ENCODE measurements at places on chromosomes 3 and 15.
A peak's percentile ranks its signal among the peaks of the same experiment; 100 is the strongest.

DNA sequence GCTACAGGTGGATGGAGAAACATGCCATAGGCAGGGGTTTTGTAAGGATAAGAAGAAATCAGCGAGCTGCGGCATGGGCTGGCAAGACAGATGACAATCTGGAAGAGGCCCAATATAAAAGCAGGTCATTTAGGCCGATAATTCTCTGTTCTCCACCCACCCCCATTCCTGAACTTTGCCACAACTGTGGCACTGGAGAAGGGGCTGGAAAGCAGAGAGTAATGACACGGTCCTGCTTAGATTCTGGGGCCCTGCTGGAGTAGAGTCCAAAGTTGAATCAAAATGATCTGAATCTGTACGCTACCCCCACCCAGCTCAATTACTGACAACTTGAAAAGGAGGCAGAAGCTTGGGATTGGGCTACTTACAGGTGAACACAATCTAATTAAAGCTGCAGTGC, 18.4 kb upstream of the BUB1B start:
- no peak for DNase-seq

GRCh38 chr15:79849789-79850188, 47.0 kb downstream of the MTHFS start:
- peak; percentile 68 for DNase-seq

DNA sequence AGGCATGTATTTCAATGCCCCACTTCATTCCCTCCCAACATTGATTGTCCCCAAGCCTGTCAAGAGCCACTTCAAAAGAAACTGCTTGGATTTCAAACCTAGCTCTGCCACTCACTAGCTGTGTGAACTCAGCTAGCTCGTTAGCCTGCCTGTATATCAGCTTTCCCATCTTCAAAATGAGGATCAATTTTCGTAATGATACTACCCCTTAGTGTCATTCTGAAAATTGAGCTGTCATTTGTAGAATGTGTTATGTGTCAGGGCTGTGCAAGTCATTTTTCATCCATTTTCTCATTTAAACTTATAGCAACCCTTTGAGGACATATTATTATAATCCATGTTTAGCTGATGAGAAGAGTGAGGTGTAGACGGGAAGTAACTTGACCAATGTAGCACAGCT, 88.6 kb downstream of the TRIM42 start:
- DNase-seq, result no peak

GRCh38 chr3:123423031-123423430, 25.9 kb downstream of the ADCY5 start:
- DNase-seq, result no peak

GRCh38 chr15:88897456-88898194, 2.3 kb upstream of the HAPLN3 start:
- peak; percentile 72 for DNase-seq

DNA sequence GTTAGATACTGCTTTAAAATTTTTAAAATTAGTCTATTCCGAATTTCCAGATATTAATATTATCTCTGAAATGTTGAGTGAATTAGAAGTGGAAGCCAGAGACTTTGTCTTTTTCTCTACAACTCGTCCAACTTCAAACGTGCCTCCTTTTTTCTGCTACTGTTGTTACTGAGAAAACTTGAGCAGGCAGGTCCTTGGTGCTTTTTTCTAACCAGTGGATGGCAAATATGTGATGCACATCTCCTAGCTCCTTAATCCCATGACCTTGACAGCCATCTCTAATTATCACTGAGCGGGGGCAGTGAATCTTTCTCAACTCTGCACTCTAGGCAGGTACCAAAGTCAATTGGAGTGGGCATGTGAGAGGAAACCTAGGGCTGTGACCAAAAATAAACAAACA, 50.7 kb downstream of the FNDC3B start:
- DNase-seq, result no peak

DNA sequence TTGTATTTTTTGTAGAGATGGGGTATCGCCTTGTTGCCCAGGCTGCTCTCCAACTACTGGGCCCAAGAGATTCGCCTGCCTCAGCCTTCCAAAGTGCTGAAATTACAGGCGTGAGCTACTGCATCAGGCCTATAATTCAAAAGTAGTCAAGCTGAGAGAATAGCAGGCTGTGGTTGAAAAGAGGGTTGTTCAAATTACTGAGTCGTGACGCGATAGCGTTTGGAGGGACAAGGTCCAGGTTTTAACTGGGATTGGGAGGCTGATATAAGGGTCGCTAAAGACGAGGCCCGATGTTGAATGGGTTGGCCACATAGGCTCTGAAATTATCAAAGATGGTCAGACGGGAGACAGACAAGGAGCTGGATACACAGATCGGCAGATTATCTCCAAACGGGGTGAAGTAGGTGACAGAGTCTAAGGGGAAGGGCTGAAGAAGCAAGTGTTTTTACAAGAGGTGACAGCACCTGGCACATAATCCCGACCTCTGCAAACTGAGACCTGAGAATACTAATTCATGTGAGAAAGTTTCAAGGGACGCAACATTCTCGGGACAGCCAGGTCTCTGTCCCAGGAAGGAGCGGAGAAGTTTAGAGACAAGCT, 759 bp upstream of the ARID3B start:
- DNase-seq, result no peak

DNA sequence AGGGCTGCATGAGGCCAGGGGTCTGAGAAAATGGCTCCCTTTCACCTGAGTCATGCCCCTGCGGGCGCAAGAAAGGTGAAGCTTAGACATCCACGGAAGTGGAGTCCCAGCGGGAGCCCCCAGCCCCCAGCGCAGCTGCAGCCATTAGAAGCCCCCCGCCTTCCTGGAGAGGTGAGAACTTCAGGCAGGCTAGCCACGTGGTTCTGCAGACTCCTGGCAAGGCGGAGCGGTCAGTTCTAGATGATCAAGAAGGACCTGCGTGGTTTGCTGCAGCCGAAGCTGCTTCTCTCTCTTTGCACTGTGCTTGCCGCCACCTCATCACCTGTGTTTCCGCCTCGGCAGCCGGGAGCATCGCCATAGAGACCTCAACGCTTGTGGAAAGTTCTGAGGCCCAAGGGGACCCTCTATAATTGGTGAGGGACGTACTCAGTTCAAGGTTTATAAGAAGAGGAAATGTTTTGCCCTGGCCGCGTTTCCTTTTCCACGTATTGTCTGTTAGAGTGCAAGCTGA, 15.8 kb upstream of the KCNMB3 start:
- no peak for DNase-seq

GRCh38 chr3:160129459-160130061, 95.7 kb upstream of the C3orf80 start:
- DNase-seq, result no peak

DNA sequence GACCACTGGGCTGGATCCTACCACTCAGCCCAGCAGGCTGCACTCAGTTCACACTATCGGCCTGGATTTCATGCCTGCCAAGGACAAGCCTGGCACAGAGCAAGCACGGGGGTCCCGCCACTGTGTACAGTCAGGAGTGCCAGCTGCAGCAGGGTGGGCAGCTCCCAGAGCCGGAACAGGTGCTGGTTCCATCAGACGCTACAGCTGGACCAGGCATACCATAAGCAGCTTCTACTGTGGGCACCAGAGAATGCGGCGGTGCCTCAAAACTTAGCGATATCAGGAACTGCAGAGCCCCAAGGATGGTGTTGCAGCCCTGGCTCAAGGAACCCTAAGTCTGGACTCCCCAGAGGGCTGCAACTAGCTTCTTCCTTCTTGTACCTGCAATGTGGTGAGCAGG, 124.8 kb downstream of the BCHE start:
- DNase-seq, result no peak

GRCh38 chr15:95401587-95401986, 928.9 kb upstream of the NR2F2 start:
- DNase-seq, result no peak

DNA sequence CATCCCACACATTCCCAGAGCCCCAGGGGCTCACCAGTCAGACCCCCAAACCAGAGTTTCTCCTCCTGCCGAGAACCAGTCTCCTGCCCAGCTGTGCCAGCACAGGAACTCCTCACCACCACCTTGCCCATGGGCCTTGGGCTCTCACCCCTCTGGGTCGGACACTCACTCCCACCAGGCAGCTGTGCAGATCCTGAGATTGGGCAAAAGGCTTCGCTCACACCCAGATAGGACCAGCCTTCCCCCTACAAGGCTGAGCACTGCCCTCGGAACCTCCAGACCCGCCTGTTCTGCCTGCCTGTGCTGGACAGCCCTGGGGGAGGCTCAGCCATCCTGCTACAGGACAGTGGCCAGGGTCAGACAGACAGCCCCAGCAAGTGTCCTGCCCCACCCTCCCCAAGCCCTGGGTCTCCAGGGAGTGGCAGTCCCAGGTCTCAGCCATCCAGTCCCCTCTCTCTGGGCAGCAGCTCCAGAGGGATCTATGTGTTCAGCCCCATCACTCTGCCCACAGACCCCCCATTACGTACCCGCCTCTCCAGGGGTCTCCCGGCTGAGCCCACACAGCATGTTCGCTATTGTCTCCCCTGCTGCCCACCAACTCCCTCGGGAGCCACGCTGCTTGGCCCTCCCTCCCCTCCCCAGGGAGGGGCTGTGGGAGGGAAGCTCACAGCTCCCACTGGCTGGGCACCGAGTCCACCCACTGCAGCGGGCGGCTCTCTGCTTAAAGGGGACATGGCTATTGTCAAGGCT, at the start of gene GRIP2:
TSS of gene GRIP2 (minus strand) at position 601 of the 750 bp plus-strand sequence. CDS start at position 567, 34 bp downstream.
- peak; percentile 17 for DNase-seq

GRCh38 chr3:184880276-184881019, 68.5 kb downstream of the VPS8 start:
- DNase-seq, result no peak

DNA sequence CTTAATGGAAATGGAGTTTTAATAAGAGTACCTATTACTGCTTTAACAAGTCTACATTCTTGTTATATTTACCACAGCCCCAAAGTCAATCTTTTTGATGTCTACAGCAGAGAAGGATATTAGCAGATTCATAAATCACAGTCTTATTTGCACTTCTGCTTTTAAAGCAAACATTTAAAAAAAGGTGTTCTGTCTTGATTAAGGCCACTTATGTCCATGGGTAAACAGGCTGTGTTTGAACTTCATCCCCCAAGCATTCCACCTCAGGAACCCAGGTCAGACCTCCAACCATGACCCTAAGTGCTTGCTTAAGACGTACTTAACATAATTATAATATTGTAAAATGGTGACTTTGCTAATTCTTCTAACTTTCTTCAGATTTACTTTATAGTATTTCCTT, 113.4 kb downstream of the CMSS1 start:
- DNase-seq, result no peak

GRCh38 chr3:13009132-13009945, 63.9 kb downstream of the IQSEC1 start:
- DNase-seq, result no peak

DNA sequence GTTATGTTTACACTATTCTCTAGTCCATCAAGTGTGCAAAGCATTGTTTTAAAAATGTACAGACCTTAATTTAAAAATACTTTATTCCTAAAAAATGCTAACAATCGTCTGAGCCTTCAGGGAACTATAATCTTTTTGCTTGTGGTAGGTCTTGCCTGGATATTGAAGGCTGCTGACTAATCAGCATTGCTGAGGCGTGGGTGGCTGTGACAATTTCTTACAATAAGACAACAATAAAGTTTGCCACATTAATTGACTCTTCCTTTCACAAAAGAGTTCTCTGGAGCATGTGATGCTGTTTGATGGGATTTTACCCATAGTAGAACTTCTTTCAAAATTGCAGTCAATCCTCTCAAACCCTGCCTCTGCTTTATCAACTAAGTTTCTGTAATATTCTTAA, 384.0 kb upstream of the TGFBR2 start:
- no peak for DNase-seq

GRCh38 chr3:138066383-138066782, 49.0 kb downstream of the DZIP1L start:
- DNase-seq, result no peak

DNA sequence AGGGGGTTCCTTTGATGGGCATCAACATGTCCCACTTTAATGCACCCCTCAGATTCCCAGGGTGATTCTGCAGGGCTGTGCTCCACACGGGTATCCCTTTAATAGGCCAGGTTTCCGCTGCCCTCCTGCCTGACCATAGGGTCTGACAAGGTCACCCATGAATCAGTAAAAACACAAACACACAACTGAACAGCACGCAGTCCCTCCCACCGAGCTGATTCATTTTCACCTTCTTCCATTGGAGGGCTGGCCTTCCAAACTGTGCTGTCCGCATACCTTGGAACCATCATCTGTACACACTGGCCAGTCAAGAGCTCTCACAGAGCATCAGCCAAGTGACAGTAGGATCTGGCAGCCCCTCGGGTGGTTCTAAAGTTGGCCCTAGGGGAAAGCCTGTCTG, 93.7 kb downstream of the FBLN2 start:
- no peak for DNase-seq

- peak; percentile 9 for DNase-seq
Observed at GRCh38 chr3:126954141-126954842, 28.6 kb upstream of the PLXNA1 start.

- no peak for DNase-seq
Observed at GRCh38 chr15:39585389-39585841, 4.5 kb downstream of the THBS1 start.

- no peak for DNase-seq
Observed at GRCh38 chr3:58074116-58074715, 66.0 kb downstream of the FLNB start.

DNA sequence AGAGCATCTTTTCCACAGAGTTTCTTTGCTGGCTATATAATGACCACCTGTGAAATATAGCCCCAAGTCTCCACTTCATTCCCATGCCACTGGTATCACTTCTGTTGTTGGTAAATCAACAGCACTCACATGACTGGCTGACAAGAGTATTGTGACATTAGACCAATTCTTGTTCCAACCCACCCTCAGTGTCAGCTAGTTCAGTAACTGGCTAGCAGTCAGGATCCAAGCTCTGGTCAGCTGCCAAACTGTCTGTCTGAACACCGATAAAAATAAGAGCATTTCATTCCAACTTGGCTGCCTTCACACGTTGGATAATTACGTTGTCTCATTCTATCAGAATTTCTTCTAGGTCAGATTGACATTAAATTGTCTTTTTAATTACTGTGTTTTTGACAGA, 166.5 kb downstream of the USP13 start:
- no peak for DNase-seq

- DNase-seq, result peak; percentile 29
Observed at GRCh38 chr3:67357610-67358458, 296.6 kb downstream of the SUCLG2 start.

DNA sequence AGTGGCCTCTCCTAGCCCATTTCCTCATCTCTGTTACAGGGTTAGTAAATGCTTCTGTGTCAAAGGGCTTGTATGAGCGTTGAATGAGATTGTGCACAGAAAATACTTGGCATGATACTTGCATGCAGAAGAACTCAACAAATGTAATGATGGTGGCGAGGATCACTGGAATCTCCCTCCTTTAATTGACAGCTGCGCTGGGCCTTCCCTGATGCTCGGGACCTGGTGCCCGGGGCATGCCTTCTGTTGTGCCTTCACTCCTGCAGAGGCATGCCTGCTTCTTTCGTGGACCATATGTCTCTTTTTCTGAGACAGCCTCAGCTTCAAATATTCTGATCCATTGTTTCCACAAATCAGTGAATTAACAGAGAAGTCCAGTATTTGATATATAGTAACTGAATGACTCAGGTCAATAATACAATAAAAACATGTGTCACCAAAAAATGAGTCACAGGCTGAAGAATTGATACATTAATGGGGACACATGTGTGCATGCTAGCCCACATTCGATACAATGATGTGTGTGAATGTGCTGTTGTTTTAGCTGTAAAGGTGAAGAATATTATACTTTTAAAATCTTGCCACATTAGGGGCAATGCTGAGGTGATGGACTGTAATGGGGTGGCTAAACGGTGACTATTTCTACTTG, 243.3 kb upstream of the TBL1XR1 start:
- no peak for DNase-seq

- no peak for DNase-seq
Observed at GRCh38 chr3:179410999-179411398, 40.3 kb downstream of the GNB4 start.

GRCh38 chr3:71713041-71713440, 12.2 kb downstream of the EIF4E3 start:
- no peak for DNase-seq

Data from glutamatergic neuron (in vitro differentiated cells).